Activated CD8-positive, alpha-beta memory T cell treated with anti-CD3 and anti-CD28 coated beads for 1 hour (primary cell): ENCODE measurements at places on chromosomes 16 and 17.

GRCh38 chr17:63542942-63543821 lies 7.1 kb upstream of the DCAF7 start:
- DNase-seq, result no peak

GRCh38 chr16:82523815-82524214 lies 103.0 kb upstream of the CDH13 start:
- DNase-seq, result no peak

GRCh38 chr17:80889231-80890195 lies 102.1 kb upstream of the CHMP6 start:
- no peak for DNase-seq

GRCh38 chr16:66923866-66924265 lies 1.5 kb downstream of the RRAD start:
- DNase-seq, result no peak

GRCh38 chr16:9645911-9646310 lies 536.3 kb downstream of the GRIN2A start:
- no peak for DNase-seq

DNA sequence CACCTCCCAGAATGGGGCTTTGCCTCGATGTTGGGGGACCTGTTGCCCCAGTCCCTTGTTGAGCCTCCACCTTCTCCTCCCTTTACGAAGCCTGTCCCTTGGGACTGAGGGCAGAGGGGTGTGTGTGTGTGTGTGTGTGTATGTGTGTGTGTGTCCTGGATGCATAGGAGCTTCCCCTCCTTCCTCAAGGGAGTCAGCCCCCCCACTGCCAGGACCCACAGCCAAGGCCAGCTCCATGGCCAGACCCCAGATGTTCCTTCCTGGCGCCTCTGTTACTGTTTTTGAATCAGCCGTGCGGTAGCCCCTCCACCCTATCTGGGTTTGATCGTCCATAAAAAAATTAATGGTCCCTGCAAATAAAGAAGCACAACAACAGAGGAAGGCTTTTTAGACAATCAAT lies 17.7 kb upstream of the DOK4 start:
- no peak for DNase-seq

GRCh38 chr17:79341222-79341780 lies 266.7 kb downstream of the ENGASE start:
- DNase-seq, result no peak

- no peak for DNase-seq
These were observed 14.9 kb downstream of the NAA60 start for GRCh38 chr16:3458278-3458851.
